Left forelimb (tissue), 1 donor: ENCODE measurements at places on chromosomes 7 and 10.

DNA sequence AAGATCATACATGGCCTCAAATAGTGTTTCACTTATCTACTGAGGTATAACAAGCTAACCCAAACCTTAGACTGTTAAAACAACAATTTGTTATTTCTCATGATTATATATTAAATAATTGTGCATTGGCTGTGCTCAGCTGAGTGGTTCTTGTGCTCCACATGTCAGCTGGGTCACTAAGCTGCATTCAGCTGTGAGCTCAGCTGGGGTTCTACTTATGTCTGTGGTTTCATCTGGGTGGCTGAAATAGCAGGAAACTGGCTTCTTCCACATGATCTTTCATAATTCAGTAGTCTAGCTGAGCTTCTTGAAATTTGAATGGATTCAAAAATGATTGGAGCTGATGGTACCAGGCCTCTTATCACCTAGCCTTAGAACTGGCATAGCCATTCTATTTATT lies 181.8 kb upstream of the CSTF2T start:
- DNase-seq, result no peak

GRCh38 chr7:7221599-7222038 lies 39.3 kb downstream of the C1GALT1 start:
- no peak for DNase-seq

DNA sequence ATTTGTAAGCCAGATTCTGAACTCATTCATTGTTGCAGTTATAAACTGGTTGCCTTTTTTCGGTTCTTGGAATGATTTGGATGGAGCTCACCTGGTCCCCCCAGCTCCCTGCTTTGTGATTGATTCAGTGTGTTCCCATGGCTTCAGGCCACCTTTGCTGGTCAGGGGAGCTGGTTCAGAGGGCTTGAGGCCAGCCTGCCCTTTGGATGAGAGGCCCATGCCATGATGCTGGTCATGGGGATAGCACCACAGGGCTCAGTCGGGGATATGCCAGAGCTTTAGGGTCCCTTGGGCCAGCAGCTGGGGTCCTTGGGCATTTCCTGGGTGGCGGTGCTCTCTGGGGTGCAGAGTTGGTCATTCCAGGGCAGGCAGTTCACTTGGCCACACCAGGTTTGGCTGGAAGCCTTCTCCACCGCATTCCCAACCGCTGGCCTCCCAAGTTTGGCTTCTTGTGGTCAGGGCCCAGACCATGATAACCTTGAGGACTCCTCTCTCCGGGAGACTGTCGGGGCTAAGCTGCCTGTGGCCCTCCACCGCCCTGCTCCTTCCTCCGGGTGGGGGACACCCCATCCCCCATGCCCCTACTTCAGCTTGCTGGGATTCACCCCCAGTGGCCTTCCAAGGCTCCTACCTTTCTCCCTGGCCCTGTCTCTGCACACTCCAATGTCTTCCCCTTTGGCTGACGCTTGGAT lies 65.1 kb downstream of the MGMT start:
- no peak for DNase-seq

DNA sequence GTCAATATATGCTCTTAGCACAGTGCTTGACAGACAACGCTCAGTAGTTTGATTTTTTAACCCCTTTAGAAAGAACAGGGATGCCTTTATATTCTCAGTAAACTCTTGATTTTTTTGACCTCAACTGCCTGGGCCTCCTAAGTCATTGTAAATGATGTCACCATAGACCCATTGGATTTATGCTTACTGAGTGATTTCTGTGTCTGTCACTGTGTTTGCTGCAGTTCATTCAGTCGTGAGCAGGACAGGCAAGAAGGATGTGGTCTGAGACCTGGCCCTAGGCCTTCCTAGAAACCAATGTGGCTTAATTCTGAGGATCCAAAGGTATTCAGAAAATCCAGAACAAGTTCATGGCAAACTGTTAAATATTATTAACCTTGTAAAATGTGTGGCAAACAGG lies 868.1 kb downstream of the XPNPEP1 start:
- no peak for DNase-seq

DNA sequence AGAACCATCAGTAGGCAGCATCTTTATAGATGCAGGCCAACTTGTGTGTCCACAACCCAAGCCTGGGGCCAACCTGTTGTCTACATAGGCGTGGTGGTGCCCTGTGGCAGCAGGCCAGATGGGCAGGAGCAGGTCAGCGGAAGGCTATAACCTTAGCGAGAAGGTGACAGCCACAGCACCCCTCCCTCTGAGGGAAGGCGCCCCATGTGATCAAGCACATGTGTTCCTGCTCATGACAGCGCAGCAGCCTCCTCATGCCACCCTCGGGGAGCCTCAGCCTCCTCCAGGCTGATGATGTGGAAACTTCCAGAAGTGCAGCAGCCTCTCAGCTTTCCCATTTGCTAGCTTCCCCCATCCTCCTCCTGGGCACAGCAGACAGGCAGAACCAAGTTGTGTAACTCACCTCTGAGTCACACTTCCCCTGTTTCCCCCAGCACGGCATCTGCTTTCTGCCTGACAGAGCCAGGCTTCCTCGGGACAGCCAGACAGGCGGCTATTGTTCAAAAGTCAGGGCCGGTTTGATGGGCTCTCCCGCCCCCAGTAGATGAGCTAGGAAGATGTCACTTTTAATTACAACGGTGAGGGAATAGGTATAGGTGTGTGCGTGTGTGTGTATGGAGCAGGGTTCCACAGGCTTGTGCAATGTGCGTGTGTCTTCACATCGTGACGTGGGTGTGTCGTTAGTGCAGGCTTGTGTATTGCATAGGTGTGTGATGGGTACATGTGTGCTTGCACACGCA lies 312.0 kb upstream of the ZMIZ1 start:
- DNase-seq, result no peak

GRCh38 chr7:32929430-32930143 lies 27.7 kb upstream of the FKBP9 start:
- DNase-seq, result no peak

- no peak for DNase-seq
Measured at GRCh38 chr7:157714166-157715070, 377.6 kb downstream of the DNAJB6 start.

DNA sequence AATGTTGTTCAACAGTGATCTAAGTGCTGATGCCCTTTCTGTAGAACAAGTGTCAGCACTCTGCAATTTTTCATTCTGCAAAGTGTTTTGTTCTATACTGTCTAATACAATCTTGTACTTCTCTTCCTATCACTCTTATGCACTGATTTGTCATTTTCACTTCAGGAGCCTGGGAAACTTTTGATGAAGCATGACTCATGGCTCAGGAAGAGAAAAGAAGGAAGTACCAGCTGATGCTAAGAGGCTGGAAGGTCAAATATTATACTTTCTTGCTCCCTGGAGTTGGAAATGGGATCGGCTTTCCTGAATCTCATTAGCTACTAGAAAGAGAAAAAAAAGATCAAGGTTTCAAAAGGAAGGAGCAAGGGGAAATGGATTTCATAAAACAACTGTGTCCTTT lies 45.8 kb downstream of the DGKI start:
- DNase-seq, result no peak

GRCh38 chr10:86535132-86535882 lies 13.7 kb upstream of the WAPL start:
- no peak for DNase-seq

DNA sequence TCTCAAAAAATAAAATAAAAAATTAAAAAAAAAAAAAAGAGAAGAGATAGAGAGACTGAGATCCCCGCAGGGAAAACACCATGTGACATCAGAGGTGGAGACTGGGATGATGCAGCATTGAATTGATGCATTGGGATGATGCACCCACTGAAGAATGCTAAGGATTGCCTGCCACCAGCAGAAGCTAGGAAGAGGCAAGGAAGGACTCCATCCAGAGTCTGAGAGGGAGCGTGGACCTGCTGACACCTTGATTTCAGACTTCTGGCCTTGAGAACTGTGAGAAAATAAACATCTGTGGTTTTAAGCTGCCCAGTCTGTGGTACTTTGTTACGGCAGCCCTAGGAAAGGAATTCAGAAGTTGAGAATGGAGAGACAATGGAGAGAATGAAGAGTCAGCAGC lies 89.8 kb upstream of the PRPS1L1 start:
- DNase-seq, result no peak

- no peak for DNase-seq
Measured at GRCh38 chr10:125103924-125104323, 56.4 kb downstream of the CTBP2 start.

DNA sequence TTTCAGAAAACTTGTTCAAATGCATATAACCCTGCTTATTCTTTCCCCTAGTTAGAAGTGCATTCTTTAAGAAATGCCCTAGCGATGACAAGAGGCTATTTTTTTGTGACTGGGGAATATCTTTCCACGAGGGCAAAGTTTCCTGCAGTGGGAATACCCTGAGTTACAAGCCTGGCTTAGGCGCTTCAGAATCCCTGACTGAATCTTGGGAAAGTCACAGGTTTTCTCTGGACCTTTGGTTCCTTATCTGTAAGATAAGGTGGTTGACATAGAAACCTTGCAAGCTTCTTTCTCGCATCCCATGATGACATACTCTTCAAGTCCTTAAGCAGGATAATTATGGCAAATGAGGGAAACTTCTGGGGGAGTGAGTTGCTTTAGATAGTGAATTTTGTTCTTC lies 80.5 kb upstream of the FZD8 start:
- no peak for DNase-seq

DNA sequence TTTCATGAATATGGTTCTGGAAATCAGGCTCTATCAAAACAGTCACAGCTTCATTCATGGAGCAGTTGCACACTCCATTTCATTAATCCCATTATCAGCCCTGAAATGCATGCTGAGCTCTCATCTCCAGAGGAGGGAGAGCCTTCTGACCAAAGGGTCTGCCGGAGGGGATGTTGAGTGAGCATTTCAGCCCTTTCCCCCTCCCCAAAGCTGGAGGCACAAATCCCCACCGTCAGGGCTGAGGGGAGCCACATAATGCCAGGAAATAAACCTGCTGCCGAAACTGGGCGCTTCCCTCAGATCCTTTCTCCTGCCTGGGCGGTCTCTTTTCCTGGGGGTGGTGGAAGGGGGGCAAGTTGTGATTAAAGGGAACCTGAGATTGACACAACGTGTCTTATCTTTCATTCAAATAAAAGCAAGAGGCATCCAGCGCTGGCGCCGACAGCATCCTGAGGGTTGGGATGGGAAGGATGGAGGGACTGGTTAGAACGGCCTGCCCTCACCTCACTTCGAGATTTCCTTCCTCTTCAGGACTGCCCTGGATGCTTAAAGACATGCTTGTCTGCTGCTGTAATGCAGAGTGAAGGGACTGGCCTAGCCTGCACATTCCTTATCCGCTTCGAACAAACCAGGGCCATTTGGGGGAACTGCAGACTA lies 71.6 kb downstream of the TLL2 start:
- no peak for DNase-seq

DNA sequence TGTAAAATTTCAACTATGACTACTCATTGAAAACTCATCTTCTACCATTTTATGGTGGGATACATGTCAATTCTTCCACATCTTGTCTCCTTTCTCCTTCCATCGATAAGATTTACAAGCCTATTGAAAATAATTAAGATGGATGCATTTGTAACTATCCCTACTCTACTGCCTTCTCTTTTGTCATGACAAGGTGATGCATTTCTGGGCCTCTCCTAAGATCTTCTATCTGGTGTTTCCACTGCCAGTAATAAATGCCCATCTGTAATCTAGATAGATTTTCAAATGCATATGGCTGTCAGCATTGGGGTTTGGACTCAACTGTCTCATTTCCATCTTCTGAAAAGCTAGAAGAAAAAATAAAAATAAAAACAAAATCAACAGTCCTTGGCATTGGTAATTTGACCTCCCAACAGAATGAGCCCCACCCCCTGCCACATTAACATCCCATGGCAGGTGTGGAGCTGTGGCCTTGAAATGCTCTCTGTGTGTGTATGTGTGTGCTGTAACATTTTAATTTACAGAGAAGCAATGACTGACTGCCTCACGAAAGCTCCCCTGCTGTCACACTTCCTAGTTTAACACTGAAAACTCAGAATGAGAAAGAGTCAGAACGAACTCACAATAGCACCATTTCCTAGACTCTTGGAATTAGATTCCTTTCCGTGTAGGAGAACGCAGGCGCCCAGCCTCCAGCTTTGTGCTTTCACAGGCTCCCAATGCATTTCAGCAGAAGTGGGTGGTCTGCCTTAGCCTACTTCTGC lies 74.2 kb downstream of the RHOBTB1 start:
- DNase-seq, result no peak

- DNase-seq, result no peak
Measured at GRCh38 chr10:27760867-27761266, 15.2 kb upstream of the MKX start.

DNA sequence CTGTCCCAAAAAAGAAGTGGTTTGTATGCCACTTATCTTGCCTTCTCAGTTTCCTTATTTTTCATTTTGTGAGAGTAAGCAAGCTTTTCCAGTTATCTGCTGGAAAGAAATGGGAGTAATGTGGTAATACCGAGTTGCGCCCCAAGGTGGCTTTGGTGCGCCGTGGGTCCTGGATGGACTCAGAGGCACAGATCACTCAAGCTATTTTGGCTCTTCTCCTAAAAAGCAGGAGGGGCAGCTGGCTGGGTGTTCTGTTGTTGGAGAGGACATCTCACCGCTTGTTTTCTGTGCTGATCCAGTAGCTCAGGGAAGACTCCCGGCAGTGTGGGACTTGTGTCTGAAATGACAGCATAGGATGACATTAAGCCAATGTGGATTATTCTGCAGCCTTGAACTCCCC lies 16.4 kb downstream of the PRKRIP1 start:
- DNase-seq, result no peak

DNA sequence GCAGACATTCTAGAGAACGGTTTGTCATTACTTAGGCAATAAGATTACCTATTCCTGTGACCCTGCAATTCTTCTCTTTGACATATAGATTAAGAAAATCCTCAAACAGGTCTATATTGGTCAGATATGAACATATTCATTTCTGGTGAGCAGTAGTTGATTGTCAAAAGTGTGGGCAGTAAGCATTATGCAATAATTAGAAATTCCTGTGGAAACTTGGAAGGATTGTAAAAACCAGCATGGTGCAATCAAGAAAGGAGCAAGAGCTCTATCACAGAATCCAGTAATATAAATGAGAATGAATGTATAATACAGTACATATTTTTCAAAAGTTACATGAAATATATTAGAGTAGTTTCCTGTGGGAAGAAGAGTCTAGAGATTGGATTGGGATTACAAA lies 406.5 kb downstream of the SUGCT start:
- no peak for DNase-seq

- no peak for DNase-seq
Measured at GRCh38 chr10:49140304-49141177, 6.7 kb upstream of the FAM170B start.
